ENCODE measurements at places on chromosomes 1 and 21. TPM values are rescaled to one million over a fixed set of nuclear protein-coding genes. Genes with fewer than 3 reads are reported as not detected.

- DNase-seq = no peak
Measured at GRCh38 chr21:46557469-46557868, 47.4 kb downstream of the S100B start.

- DNase-seq = no peak
Measured at GRCh38 chr1:232414100-232414499, 215.8 kb downstream of the SIPA1L2 start.

GRCh38 chr1:234776876-234777855, 167.2 kb upstream of the IRF2BP2 start:
- DNase-seq = peak; percentile 56

- no peak for DNase-seq
Measured at GRCh38 chr1:8473891-8474300, 156.0 kb downstream of the SLC45A1 start.

DNA sequence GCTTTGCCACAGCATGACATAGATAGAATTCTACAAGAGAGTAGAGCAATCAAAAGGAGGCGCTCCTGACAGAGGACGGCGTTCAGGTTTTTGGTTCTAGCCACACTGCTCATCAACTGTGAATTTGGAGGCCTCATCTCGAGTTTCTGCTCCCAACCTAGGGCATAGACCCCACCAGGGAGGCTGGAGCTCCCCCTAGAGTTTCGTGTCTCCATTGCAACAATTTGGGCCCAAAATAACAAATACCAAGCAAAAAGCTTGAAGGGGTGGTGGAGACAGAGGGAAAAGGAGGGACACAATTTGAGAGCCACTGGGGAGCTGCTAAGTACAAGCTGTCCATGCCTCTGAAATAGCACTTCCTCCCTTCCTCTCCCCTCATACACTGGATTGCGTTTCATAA, 297.0 kb downstream of the GPATCH2 start:
- DNase-seq = no peak

Gene CLIC6
- total RNA-seq = not detected

Gene CATSPERE
- 0.14 TPM for total RNA-seq

Gene TXLNA
- total RNA-seq = 106 TPM

Gene KPRP
- total RNA-seq = not detected

Gene RGS8
- not detected for total RNA-seq

GRCh38 chr1:32393832-32394140, 455 bp downstream of the BSDC1 start:
- DNase-seq = no peak

Gene CYP4A11
- total RNA-seq = not detected

GRCh38 chr21:25359724-25360123, 247.6 kb downstream of the MRPL39 start:
- no peak for DNase-seq

DNA sequence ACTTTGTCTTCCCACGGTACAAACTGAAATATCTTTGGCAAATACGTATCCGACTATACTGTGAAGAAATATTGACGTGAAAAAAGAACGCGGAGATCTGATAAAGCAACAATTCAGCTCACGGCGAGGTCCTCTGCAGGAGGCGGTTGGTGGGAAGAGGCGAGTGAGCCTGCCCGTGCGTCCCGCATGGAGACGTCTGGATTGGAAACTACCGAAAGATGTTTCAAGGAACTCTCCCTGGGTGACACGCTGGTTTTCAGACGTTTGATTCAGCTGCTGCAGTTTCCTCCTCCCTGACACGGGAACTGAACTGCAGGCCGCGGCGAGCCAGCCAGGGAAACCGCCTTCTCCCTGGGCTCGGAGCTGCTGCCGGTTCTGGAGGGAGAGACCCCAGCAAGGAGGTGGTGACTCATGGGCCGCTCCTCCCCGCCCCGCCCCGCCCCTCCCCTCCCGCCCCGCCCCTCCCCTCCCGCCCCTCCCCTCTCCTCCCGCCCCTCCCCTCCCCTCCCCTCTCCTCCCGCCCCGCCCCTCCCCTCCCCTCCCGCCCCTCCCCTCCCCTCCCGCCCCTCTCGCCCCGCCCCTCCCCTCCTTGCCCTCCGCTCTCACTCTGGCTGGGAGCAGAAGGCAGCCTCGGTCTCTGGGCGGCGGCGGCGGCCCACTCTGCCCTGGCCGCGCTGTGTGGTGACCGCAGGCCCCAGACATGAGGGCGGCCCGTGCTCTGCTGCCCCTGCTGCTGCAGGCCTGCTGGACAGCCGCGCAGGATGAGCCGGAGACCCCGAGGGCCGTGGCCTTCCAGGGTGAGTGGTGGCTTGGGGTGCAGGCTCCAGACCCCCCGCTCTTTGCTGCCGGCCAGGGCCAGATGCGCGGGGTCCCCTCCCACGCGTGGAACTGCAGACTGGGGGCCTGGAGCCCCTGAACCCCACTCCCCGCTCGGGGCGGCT, at the start of gene COL6A1:
TSS of gene COL6A1 (plus strand) at position 620 of the 941 bp plus-strand sequence. CDS start at position 701, 81 bp downstream.
- peak; percentile 85 for DNase-seq

GRCh38 chr1:99751877-99752504, 14.4 kb downstream of the FRRS1 start:
- no peak for DNase-seq

Gene MATN1
- 0.50 TPM for total RNA-seq

DNA sequence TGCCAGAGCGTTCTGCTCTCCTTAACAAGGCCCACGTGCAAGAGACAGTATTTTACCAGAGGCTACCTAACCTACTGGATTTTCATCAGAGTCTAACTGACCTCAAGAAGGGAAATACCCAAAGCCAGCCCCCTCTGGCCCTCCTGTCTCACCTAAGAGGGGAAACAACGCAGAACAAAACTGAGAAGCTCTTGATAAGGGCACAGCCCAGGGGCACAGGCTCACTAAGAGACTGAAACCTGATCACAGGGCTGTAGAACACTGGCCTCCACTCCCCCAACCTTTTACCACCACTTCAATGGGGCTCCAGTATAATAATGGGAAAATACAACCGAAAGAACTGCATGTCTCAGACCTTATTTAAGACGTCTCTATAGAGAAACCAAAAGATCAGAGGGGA, 449.5 kb upstream of the CAMK1G start:
- no peak for DNase-seq

Gene MAST2
- total RNA-seq = 33.1 TPM

Gene TSSK3
- total RNA-seq = 2.3 TPM

DNA sequence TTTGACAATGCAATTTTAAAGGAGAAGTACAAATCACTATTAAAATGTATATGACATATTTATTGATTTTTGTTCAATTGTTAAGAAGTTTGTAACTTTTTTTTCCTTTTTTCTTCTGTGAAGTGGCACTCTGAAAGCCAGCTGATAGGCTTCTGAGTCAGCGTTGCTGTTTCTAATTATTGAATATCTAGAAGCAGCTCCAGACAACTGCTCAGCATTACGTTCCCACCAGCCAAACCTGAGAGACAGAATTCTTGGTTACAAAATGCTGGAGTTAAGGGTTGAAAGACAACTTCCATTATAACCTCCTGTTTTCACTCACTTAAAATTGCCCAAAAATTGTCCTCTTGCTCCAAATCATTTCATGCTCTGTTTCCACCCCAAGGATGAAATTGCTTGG, 31.4 kb upstream of the LMX1A start:
- DNase-seq = no peak

GRCh38 chr1:228313536-228314277, 92.9 kb downstream of the TRIM11 start:
- DNase-seq = no peak

Gene HSF2BP
- 1.3 TPM for total RNA-seq

Gene WNT9A
- not detected for total RNA-seq

Gene SYNC
- not detected for total RNA-seq

Gene HCRTR1
- not detected for total RNA-seq

GRCh38 chr1:210384625-210385024, 55.9 kb downstream of the HHAT start:
- DNase-seq = no peak

DNA sequence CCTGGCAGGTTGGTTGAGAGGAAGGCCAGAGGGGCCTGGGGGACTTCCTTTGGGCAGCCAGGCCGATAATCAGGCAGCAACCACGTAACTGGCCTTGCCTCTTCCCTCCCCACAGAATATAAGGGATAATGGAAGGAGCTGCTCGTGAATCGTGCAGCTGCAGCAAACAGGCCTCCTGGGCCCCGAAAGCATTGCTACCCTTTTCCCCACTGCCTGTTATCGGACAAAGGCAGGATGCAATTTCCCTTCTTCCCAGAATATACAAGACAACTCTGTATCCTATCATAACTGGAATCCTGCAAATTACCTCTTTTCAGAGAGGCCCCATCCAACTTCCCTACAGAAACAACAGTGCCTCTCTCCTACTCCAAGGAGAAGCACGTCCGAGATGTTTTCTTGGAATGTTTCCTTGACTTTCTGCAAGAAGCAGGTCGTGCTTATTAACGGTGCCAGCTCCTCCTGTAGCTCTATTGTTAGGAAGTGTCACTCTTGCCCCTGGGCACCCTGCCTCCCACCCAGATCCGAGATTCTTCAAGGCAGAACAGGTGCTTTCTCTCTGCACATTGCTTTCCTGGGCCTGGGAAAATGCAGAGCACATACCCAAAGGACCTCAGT, 106.0 kb upstream of the TIAM1 start:
- no peak for DNase-seq

Gene PIGR
- total RNA-seq = 0.07 TPM

Gene ARTN
- 0.43 TPM for total RNA-seq

Gene LRRC38
- total RNA-seq = not detected

DNA sequence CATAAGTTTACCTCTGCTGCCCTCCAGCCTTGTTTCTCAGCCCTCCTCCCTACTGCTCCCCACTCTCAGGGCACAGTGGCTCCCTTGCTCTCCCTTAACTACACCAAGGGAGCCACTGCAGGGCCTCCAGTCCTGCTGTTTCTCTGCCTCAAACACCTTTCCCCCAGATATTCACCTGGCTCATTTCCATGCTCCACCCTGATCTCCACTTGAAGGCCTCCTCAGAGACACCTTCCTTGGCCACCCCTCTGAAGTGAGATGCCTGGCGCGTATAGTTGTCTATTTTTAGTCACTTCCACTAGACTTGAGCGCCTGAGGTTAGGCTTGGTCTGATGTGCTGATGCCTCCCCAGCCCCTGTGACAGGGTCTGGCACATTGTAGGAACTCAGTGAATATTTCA, 34.9 kb downstream of the SEC16B start:
- DNase-seq = no peak

Gene HES2
- 0.19 TPM for total RNA-seq

Gene GPA33
- total RNA-seq = not detected

Data from activated CD4-positive, alpha-beta T cell treated with anti-CD3 and anti-CD28 coated beads, Interleukin-2, amount 10 ng/mL, durations not matched to agents 24 days and 14 days (primary cell).